CD4-positive, alpha-beta T cell treated with Interleukin-12 subunit alpha and Interleukin-12 subunit beta, for 1 hour (primary cell): ENCODE measurements at places on chromosomes 7 and 10.

DNA sequence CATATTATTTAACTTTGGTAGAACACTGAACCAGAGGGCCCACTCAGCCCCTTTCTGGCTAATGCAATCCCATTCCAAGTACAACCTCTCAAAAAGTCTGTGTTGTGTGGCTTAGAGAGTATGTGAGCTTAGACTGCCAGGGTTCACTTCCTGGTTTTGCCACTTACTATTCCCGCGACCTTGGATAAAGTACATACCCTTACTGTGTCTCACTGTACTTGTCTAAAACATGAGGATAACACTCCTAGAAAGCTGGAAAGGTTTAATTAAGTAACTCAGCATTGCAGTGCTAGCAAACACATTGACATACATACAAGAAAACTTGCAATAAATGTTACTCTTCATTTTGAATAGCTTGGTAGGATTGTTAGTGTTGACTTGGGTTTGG, 215.8 kb downstream of the CHCHD3 start:
- DNase-seq = no peak

- no peak for DNase-seq
Observed at GRCh38 chr10:31090894-31091607, 59.4 kb upstream of the ZNF438 start.

- no peak for DNase-seq
Observed at GRCh38 chr10:82505009-82505408, 630.0 kb downstream of the NRG3 start.

DNA sequence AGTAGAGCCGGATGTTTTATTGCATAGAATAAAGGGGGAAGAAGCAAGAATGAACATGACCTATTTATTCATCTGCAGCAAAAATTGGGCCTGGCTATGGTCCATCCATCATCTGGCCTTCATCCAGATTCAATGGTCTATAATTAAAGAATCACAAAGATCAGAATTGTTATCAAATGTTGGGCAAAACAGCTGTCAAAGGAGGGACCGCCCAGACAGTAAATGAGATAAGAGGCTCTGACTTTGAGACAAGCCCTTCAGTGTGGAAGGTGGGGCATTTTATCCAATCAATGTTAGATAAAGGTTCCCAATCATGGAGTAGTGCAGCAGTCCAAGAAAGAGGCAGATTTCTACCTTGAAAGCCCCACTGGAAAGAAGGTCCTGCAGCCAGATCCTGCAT, 153.5 kb downstream of the PARD3 start:
- DNase-seq = no peak

- no peak for DNase-seq
Observed at GRCh38 chr7:139619367-139619657, 95.8 kb downstream of the CLEC2L start.

- no peak for DNase-seq
Observed at GRCh38 chr10:52539463-52539862, 225.4 kb downstream of the DKK1 start.

- no peak for DNase-seq
Observed at GRCh38 chr7:134016223-134016941, 110.8 kb upstream of the LRGUK start.

- no peak for DNase-seq
Observed at GRCh38 chr7:149610441-149611011, 112.9 kb upstream of the ZNF746 start.

DNA sequence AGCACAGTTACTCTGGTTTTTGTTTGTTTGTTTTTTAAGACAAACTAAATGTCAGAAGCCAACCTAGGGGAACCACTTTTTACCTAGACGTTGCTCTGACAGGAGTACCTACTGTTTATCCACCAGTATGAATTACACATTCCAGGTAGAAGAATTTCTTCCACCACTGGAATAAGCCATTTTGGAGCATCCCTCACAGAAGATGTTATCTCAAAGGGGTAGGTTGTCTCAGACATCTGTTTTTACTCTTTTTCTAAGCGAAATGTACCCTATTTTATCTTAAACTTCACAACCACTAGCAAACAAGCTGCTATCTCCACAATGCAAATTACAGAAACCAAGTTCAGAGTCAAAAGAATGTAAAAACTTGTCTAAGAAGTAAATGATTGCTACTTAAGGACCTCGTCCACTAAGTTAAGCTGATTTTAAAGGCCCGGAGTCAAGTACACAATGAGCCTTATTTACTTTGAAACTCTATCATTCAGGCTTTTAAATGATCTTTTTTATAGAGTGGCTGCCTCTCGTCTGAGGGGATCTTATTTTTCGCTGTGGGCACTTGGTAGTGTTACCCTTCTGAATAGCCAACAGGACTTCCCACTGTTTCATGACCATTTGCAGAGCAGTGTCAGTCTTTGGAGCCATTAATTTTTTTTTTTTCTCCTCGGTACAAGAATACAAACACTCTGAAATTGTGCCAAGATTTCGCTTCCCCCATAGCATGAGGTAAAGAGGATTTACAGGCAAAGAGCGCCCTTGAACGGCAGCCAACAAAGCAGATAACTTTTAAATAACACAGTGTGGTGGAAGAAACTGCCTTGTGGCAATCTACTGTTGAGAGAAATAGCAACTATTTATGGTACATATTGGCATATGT, 15.7 kb upstream of the ARMC3 start:
- DNase-seq = no peak

DNA sequence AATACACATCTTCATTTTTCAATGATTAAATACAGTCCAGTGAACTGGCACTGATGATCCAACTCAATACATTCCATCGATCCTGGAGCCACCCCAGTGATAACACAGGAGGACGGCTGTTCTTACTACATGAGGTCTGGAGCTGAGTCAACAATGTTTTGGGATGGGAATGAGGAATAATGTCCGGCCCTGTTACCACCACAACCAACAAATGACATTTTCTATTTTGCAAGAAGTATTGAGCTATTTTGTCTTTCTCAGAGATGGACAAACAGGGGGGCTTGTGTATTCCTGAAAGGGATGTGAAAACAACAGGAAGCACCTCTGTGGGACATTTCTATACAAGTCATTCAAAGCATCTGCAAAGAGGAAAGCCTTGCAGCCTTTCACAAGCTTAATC, 249.2 kb downstream of the PARD3 start:
- DNase-seq = no peak

- no peak for DNase-seq
Observed at GRCh38 chr10:53108317-53108934, 335.8 kb upstream of the MBL2 start.

GRCh38 chr7:131011432-131011742, 277.4 kb upstream of the KLF14 start:
- no peak for DNase-seq

GRCh38 chr10:113927440-113927839, 73.0 kb downstream of the NHLRC2 start:
- no peak for DNase-seq

DNA sequence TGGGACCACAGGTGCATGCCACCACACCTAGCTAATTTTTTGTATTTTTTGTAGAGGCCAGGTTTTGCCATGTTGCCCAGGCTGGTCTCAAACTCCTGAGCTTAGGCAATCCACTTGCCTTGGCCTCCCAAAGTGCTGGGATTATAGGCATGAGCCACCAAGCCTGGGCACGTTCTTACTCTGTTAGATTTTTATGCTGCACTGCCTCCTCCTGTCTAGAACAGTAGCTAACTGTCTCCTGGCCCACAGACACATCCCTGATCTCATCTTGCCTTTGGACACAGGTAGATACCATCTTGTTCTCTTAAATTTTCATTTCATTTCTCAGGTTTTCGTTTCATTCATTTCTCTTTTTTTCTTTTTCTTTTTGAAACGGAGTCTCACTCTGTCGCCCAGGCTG, 41.1 kb downstream of the BLVRA start:
- DNase-seq = no peak

- DNase-seq = no peak
Observed at GRCh38 chr10:11587722-11588259, 23.7 kb downstream of the USP6NL start.

DNA sequence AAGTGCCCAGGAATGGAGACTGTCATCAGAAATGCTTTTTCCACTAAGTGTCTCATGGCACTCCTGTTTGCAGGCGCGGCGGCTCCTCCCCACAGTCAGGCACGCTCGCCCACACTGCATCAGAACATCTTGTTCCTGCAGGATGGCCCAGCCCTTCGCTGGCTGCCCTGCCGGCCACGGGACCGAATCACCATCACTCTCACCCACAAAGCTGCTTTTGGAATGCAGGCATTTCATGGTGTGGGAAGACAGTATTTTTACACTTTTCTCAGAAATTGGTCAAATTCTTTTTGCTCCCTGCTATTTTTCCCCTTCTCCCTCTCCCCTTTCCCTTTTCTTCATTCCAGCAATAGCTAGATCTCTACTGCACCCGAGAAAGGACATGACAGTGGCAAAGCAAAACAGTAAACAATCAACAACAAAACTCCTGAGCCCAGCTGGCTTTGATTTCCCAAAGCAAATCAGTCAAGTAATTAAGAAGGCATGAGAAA, 176.1 kb upstream of the TNS3 start:
- DNase-seq = no peak

DNA sequence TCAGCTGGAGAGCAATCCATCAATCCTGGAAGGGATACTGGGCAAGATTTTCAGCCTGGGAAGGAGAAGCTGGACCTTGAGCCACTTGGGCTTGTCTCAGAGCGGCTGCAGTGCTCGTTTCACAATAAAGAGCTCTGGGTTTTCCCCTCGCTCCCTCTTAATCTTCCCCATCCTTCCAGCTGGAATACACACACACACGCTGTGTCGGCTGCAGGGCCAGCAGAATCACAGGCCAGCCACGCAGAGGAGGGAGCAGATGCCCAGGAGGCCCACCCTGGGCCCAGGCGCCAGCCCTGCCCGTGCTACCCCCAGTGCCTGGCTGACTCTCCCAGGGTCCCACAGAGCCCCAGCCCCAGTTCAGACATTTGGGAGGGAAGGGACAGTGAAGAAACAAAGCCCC, 255.1 kb downstream of the TNS3 start:
- DNase-seq = no peak

DNA sequence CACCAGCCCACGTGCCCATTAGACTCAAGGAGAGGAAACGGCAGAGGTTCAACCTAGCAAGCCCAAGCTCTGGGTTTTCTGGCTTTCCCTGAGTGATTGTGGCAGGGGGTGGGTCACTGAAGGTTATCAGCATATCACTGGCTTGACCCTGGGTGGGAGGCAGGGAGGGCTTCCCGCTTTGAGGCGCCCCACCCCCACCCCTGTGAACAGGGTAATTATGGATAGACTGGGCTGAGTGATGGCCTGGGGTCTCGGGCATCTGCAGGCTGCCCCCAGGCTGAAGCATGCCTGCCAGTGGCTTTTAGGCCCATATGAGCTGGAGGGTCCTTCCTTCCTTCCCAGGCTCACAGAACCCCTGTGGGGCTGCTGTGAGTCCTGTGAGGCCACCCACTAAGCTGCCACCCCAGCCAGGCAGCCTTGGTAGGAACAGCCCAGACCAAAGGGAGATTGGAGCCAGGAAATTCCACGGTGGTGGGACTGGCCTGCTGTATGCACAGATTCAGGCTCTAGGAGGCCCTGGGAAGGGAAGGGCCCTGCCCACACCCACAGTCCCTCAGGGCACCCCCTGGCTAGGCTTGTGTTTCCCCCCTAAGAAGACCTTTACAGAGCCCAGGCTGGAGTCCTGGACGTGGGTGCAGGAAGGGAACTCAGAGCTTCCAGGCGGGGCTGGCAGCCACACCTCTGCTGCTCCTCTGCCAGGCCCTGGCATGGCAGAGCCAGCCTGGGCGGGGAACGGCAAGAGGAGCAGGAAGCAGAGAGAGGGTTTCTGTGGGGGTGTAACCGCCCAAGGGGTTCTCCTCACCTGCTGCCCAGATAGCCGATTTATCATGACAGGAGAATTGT, 33.1 kb downstream of the GPRIN2 start:
- DNase-seq = no peak

GRCh38 chr7:132451161-132451560, 125.1 kb downstream of the PLXNA4 start:
- peak; percentile 47 for DNase-seq
